ENCODE measurements at places on chromosomes 4 and X. TPM values are rescaled to one million over a fixed set of nuclear protein-coding genes. Genes with fewer than 3 reads are reported as not detected.

GRCh38 chr4:128244379-128244778 is 43.2 kb downstream of the PGRMC2 start:
- DNase-seq, result no peak

GRCh38 chr4:148447681-148448080 is 5.5 kb upstream of the NR3C2 start:
- peak; percentile 18 for DNase-seq

GRCh38 chrX:140661643-140662042 is 47.9 kb upstream of the LINC00632 start:
- no peak for DNase-seq

- no peak for DNase-seq
Measured at GRCh38 chrX:134631426-134632346, 26.6 kb downstream of the PLAC1 start.

- no peak for DNase-seq
Measured at GRCh38 chr4:78022517-78022916, 34.6 kb upstream of the FRAS1 start.

- peak; percentile 16 for DNase-seq
Measured at GRCh38 chr4:140256335-140256734, 102.4 kb upstream of the MAML3 start.

- no peak for DNase-seq
Measured at GRCh38 chrX:50756276-50756675, 57.7 kb downstream of the SHROOM4 start.

- no peak for DNase-seq
Measured at GRCh38 chr4:94974773-94975172, 217.0 kb downstream of the BMPR1B start.

- no peak for DNase-seq
Measured at GRCh38 chr4:20589436-20589835, 110.8 kb upstream of the PACRGL start.

DNA sequence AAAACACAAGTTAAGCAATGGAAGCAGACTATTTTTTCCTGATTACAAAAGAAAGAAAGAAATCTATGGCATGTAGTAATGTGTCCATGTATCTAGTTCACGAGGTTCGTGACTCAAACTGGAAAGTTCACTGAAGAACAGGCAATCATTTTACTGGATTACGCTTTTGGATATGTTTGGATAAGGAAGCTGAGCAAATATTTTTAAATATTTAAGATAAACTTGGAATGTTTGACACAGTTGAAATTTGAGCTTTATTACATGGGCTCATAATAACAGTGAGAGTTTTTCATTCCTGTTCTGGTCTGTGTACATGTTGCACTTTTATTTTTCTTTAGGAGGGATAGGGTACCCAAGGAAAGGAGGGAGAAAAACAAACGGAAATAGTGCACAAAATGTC is 244.2 kb upstream of the GK2 start:
- DNase-seq, result no peak

DNA sequence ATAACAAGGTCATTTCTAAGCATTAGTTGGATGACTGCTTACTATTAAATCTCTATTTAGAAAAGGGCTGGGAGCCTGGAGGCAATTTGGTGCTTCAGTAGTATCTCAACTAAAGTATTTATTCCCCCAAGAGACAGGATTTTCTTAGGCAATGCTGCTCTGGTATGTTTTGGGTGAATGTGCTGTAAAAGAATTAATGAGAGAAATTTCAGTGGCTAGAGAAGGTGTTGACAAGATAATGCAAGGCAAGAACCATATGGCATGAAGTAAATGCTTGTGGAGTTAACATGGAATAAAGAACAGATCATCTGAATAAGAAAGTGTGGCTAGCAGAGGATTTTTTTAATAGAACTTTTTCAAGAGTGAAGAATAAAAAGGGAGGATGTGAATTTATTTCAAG is 3.9 kb downstream of the CYP2U1 start:
- DNase-seq, result no peak

GRCh38 chr4:56229947-56230346 is 157.3 kb downstream of the AASDH start:
- DNase-seq, result no peak

GRCh38 chrX:46575991-46576392 is 2.4 kb downstream of the CHST7 start:
- DNase-seq, result no peak

DNA sequence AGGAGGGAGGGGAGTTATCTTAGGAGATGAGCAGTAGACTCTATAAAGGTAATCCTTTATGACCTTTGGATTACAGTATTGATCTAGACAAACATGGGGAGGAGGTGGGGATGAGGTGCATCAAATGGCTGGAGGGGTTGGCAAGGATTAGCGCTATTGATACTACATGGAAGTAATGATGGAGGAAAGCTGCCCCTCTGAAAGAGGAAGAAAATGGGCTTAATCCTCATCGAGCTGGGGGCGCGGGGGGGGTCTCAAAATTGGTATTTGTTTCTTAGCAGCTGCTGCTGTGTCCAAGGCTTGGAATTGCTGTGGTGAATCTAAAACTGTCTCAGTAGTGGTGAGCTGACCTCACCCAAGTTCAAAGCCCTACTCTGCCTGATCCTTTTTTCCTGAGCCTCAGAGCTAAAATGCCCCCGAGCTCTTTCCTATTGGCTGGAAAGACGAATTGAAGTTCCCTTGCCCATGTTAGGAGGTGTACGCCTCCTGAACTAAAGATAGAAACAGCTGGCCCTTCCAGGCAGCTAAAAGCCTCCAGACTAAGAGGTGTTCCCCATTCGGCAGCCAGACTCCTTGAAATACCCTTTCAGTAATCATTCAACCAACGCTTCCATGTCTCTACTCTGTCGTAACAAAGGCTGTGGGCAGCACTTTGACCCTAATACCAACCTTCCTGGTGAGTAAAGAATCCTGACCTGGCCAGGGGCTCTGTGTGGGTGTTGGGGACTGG is at the start of gene ITGB1BP2:
ITGB1BP2 (plus strand) TSS at position 556 of the 730 bp plus-strand sequence; CDS start at position 613, 57 bp downstream.
- DNase-seq, result no peak

DNA sequence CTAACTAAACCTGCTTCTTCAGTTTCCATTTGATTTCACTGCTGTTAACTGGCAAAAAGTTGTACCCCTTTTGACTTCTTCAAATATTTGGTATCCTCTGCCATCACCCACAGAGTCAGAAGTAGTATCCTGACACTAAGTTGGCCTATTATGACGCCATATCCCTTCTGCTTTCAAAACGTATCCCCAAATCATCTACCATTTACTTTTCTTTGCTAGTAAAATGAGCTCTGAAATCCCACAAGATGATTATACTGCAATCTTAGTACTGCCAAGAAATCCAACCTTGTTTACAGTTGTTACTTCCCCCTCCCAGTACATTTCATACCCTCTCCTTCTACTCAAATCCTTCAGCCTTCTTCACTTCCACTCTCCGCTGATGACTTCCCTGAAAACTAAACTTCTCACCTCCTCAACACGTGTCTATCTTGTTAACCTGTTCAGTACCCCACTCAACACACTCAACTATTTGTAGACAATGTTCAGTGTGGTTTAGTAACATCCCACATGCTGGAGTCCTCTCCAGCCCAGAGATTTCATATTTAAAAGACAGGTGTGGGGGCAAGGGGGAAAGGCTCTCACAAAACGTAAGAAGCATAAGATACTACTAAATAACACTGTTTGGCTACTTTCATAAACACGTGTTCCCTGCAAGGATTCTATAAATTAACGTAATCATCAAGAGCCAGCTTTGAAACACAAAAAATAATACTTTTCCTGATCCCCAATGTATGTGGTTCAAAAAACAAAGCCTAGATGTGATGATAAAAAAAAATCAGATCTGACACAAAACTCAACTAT is 1.3 kb downstream of the NAF1 start:
- no peak for DNase-seq

DNA sequence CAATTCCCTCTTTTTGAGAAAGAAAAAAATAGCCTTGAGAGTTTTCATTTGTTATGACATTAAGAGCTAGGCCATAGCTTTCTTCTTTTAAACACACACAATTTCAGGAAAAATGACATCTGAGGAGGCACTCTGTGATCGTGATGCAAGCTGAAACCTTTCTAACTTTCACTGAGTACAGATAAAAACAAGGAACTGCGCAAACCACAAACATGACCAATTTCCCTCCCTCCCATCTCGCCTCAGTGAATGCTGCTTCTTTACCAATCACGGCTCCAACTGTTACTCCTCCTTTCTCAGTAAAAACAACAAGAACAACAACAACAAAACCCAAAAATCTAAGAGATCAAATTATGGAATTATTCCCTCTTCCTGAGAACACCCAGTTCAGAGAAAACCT is 626.8 kb downstream of the TLL1 start:
- DNase-seq, result no peak

DNA sequence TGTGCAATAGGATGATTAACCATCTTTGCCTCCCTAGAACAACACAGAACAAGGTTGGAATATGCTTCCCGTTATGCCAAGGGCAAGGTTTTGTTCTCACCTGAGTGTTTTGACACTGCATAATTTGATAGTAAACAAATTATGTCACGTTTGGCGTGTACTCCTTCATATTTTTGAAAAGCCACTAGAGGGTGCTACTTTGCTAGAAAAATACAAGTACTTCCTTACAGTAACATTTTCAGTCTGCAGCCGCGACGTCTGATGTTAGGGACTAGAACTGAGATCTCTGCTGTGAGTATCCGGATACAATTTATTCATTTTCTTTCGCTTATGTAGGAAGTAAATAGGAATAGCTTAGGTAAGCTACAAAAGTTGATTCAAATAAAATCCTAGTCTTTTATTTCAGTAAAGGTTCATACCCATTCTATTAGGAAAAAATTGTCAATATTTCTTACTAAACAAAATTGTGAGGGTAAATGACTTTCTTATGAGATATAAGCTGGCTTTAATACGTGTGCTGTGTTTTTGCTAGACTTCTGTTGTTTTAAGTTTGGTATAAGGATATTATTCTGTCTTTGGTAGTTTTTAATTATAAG is 181.1 kb upstream of the WDFY3 start:
- DNase-seq, result peak; percentile 28

DNA sequence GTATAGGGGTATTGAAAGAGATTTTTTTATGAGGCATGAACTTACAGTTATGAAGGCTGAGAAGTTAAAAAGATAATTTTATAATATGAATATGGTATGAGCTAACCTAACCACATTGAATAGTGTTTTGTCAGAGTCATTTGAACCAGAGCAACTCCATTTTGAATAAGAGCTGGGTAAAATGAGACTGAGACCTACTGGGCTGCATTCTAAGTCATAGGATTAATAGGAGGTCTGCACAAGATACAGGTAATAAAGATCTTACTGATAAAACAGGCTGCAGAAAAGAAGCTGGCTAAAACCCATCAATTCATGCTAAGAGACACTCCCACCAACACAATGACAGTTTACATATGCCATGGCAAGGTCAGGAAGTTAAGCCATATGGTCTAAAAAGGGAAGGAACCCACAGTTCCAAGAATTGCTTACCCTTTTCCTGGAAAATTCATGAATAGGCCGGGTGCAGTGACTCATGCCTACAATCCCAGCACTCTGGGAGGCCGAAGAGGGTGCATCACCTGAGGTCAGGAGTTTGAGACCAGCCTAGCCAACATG is 209.2 kb downstream of the TECRL start:
- DNase-seq, result no peak

DNA sequence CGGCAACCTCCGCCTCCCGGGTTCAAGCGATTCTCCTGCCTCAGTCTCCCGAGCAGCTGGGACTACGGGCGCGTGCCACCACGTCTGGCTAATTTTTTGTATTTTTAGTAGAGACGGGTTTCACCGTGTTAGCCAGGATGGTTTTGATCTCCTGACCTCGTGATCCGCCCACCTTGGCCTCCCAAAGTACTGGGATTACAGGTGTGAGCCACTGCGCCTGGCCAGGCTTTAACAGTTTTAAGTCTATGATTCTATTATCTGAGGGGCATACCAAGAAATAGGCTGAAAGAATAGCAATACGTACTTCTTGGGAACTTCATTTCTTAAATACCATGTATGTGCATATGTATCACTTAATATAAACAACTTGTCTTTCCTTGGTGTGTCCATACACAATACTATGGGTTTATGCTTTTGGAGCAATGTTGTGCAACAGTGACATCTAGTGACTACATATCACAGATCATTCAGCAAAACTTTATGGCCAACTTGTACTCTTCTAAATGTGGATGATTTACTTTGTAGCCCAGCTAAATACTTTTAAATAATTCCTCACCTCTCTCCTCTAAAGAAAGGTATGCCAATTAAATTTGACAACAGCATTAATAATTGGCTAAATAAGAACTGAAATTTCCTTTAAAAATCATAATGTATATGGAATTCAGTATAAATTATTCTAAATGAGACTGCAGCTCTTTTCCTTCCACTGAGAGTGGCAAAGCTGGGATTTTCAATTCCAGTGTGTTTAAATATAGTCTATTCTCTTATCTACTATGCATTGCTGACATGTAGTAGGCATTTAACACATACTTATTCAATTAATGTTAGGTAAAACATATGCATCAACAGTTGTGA is 10.4 kb downstream of the SLC9B1 start:
- DNase-seq, result peak; percentile 22

DNA sequence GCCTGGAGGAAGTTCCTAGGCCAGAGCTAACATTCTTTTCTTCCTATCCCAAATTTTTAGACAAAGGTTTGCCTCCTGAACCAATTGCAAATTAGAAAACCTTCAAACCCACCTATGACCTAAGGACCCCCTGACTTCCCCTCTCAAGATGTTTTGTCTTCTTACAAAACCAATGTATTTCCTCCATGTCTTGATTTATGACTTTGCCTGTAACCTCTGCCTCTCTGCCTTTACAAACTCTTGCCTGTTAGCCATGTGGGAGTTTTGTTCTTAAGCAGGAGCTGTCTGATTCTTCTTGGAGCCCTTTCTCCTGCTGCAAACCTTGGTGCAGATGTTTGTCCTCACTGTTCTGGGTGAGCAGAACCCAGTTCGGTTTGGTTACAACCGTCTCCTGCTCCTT is 222.3 kb upstream of the BOD1L1 start:
- no peak for DNase-seq

GRCh38 chr4:2332201-2332975 is 70.5 kb upstream of the MXD4 start:
- DNase-seq, result no peak

- peak; percentile 88 for DNase-seq
Measured at GRCh38 chr4:17336524-17336961, 175.3 kb downstream of the QDPR start.

Gene RRH
- total RNA-seq, result not detected

Gene PNMA6A
- 0.95 TPM for total RNA-seq

Gene FANCB
- total RNA-seq, result 17.9 TPM

Gene SYP
- 2.5 TPM for total RNA-seq

Gene CYLC1
- not detected for total RNA-seq

Gene HOPX
- total RNA-seq, result 14.0 TPM

Gene ATP6AP2
- total RNA-seq, result 47.4 TPM

Gene ARHGAP6
- not detected for total RNA-seq

Gene SETD7
- total RNA-seq, result 12.5 TPM

Gene PNMA5
- total RNA-seq, result not detected

Gene SSX1
- total RNA-seq, result not detected

Gene ANXA10
- not detected for total RNA-seq

Gene TMEM33
- total RNA-seq, result 34.6 TPM

Gene CNKSR2
- total RNA-seq, result 8.4 TPM
